ENCODE measurements at places on chromosomes 7 and 10.

DNA sequence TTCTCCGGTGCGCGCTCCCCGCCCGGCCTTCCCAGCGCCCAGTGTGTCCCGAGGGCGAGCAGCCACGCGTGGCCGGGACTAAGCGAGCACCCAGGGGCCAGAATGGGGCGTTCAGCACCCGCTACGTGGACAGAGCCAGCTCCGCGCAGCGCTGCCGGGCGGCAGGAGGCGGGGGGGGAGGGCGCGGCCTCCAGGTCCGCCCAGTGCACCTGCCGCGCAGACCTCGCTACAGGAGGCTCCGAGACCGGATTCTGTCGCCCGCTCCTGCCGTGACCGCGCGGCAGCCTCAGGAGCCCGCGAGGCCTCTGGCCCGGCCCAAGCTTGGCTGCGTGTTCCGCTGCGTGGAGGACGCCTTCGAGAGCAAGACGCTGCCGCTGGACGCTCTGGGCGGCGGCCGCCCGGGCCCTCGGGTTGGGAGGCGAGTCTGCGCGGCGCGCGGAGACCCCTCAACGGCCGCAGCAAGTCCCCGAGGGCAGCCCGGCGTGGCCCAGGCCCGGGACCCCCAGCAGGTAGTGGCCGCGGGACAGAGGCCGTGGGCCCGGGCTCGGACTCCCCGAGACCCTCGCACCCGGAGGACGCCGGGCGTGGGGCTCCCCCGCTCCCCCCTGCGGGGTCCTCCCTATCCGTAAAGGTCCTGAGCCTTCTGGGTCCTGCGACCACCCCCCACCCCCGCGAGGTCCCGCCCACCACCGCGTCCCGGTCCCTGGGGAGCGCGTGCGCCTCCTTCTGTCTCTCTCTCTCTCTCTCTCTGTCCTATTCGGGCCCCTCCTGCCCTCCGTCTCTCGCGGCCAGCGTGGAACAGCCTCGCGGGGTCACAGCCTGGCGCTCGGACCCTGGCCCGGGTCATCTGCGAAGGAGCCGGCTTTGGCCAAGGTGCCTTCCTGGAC is 904 bp upstream of the DPYSL4 start:
- DNase-seq: no peak

DNA sequence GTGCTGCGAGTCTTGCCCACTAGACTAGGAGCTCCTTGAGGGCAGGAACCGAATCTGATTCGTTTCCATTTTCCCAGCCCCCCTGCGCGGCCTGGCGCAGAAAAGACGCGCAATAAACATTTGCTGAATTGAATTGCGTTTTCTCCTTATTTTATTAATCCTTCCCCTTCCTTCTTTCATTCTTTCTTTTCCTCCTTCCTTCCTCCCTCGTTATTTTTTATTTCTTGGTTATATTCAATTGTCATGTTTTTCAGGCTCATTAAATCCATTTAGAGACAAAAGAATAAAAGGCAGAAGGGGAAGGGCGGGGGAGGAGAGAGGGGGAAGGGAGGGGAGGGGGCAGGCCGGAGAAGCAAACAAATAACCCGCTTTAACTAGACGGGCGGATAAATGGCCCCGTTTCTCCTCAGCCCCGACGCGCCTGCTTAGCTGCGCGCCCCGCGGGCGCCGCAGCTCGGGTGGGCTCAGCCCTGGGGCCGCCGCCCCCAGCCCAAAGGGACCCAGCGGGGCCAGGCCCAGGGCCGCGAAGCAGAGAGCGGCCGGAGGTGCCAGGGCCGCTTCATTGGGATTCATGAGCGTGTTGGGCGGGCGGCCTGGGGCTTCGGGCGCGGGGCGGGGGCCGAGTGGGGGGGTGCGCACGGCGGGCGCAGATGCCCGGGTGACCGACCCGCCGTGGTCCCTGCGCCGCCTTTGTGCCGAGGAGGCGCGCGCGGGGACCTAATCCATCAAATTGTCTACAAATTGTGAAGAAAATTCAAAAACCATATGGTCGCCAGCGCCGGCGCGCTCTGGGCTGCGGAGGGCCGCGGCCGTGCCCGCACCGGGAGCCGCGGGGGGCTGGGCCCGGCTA is 5.0 kb downstream of the LBX1 start:
- DNase-seq: no peak

DNA sequence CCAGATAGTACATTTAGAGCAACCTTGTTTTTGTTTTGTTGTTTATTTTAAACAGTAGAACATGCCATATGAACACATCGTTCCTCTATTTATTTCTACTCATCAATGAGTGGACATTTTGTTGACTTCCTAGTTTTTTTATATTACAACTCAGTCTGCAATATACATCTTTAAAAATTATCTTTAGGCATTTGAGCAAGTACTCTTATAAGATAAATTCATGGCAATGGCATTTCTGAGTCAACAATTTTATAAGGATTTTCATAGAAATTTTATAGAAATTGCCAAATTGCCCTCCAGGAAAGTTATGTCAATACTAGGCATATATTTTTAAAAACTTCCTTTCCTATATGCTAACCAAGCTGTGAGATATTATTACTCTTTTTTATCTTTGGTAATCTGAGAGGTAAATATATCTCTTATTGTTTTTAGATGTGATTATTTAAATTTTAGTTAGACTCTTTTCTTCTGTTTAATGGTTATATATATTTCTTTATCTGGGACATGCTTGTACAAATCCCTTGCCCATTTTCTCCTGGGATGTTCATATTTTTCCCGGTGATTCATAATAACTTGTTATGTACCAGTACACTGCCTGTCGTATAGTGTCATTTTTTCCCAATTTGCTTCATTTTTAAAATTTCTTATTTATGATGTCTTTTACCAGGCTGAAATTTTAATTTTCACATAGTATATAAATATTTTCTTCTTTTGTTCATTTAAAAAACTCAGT is 50.5 kb downstream of the FZD1 start:
- DNase-seq: no peak

- no peak for DNase-seq
Observed at GRCh38 chr10:51124852-51125251, 50.6 kb downstream of the PRKG1 start.

GRCh38 chr10:102648889-102649796 is 4.9 kb downstream of the TRIM8 start:
- DNase-seq: no peak

GRCh38 chr10:111493024-111493625 is 416.3 kb downstream of the ADRA2A start:
- no peak for DNase-seq

All from hematopoietic multipotent progenitor cell treated with erythropoietin and hydrocortisone succinate and interleukin-3 and kit ligand, for 15 days (in vitro differentiated cells).